ENCODE measurements at places on chromosomes 5 and 9.

GRCh38 chr5:106376522-106376921, 1294.2 kb downstream of the EFNA5 start:
- no peak for DNase-seq

DNA sequence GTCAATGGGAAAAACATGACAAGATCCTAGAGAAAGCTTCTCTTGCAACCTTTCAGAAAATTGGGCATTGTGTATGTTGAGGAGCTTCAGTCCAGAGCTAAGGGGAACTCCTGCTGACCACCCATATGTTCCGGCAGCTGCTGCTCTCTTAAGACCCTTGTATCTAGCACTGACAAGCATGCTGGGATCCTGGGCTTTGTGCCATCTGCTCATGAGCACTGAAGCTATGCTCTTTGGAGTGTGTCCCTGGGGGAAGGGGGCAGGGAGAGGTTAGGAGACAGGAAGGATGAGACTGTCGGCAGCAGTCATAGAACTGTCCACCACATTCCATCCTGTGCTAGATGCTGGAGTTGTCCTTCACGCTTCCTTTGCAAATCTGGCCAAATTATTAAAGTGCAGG, 109.3 kb downstream of the JAKMIP2 start:
- DNase-seq: no peak

DNA sequence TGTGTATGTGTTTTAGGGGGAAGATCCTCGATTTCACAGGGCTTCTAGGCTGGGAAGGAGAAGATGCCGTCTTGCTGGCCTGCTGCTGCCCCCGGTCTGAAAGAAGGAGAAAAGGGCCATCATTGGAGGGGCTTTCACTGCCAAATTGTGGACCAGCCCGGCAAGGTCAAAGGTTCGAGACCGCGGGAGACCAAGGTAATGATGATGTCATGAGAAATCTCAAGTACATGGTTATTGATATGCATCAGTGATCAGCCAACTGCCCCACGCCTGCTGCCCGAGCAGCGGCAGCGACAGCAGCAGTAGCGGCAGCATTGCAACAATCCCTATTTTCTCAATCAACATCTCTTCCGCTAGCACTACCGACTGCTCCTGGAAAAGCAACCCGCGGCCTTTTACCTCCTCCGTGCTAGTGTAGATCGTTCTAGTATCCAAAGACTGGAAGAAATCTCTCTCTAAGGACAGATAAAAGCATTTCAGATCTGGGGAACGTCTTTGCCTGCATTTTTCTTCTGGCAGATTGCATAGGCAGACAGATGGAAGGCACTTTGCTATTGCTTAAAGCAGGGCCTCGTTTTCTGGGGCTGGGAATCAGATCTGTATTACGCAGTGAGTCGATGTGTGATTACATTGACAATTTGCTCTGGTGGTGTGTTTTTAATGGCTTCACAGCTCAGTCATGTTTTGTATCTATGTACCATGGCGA, 215.3 kb downstream of the MEF2C start:
- no peak for DNase-seq

GRCh38 chr9:132409828-132410528, at the start of gene CFAP77:
CFAP77 (plus strand) TSS chr9:132410211; CDS start chr9:132410272, 61 bp downstream.
- DNase-seq: no peak

DNA sequence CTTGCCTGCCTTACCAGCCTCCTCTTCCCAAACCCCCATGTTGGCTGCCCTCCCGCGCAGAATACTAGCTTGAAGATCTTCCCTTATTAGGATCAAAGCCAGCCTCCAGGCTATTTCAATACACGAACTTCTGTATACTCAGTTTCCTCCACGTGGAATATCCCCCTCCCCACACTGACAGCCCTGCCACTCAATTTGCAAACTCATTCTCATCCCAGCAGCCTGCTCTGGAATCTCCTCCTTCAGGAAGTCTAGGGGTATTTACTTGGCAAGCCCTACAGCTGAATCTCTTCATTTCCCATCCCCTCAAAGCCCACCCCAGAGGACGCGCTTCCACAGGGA, 157.0 kb upstream of the SMIM23 start:
- DNase-seq: no peak

DNA sequence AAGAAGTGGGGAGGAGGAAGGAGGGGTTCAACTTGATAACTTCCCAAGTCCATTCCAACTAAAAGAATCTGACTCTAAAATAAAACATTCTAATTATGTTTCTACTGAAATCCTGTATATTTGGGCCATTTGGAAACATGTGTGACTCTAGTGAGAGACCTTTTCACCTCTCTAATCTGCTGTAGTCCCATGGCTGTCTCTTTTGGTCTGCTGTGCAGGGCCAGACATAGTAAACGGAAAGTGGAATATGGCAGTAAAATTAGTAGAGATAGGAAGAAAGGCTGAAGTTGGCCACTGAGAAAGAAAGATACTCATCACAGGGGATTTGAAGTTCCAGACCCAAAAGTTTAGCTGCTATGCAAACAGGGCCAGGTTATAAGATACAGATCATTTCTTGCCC, 15.9 kb downstream of the RFX3 start:
- DNase-seq: no peak

DNA sequence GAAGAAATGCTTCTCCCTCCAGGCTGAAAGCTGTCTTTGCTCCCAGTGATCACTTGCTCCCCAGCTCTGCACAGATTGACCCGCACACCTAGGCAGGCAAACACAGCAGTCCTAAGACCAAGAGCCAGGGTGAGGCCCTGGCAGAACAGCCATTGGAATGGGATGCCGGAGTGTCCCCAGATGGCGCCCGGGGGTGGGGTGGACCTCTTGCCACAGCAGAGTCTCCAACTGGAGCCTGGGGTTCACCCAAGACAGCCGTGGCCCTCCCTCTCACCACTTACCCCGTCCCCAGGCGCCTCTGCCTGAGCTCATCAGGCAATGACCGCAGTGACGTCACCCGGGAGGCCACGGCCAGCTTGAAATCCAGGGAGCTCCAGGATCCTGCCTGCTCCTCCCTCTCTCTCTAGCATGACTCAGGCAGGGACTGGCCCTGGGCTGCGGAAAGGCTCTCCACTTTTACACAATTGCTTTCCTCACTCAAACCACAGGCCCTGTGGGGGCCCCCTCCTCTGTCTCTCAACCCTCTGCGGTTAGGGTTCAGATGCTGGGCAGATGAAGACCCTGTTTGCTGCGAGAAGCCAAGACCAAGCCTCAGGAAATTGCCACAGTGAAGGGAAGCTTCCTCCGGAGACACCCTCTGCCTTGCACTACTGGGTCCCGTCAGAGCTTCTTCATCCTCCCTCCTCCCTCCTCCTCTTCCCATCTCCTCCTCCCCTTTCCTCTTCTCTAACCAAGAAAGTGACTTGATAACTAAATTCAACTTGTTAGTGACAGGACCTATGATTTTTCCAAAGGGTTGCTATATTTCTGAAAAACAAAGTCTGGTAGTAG, 24.3 kb upstream of the PTGES start:
- peak; percentile 60 for DNase-seq

GRCh38 chr9:2127486-2127885, 112.3 kb downstream of the SMARCA2 start:
- no peak for DNase-seq

DNA sequence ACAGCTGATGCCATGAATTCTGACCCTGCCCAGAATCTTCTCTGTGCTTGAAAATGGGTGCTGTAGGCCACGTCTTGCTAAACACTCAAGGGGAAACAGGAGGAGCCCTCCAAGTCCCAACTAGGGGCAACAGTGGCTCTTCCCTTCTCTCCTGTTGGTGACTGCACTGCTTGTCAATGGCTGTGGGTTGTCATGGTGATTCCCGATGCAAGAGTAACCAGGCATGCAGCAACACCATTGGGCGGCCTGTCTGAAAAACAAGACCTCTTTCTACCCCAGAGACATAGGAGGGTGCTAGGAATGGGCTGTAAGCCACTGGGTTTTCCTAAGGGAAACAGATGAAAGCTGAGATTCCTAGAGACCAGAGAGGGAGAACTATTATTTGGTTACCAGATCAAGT, 201.7 kb upstream of the PANK3 start:
- no peak for DNase-seq

GRCh38 chr9:34171753-34172535, 6.9 kb upstream of the UBAP1 start:
- no peak for DNase-seq

DNA sequence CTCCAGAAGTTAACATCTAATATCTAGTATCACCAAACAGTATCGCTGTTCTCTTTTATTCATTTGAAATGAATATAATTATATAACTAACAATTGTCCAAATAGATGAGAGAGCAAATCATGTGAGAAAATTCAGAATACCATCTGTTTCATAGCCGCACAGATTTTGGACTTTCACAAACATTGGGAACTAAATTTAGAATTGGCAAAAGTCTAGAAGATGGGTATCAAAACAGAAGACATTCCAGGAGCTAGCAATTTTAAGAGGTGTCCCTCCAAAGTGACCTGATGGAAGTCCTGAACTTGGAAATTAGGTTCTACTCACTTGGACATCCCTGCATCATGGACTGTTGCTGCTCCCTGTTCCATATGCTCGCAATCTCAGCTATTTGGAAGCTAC, 57.0 kb upstream of the FSD1L start:
- no peak for DNase-seq

DNA sequence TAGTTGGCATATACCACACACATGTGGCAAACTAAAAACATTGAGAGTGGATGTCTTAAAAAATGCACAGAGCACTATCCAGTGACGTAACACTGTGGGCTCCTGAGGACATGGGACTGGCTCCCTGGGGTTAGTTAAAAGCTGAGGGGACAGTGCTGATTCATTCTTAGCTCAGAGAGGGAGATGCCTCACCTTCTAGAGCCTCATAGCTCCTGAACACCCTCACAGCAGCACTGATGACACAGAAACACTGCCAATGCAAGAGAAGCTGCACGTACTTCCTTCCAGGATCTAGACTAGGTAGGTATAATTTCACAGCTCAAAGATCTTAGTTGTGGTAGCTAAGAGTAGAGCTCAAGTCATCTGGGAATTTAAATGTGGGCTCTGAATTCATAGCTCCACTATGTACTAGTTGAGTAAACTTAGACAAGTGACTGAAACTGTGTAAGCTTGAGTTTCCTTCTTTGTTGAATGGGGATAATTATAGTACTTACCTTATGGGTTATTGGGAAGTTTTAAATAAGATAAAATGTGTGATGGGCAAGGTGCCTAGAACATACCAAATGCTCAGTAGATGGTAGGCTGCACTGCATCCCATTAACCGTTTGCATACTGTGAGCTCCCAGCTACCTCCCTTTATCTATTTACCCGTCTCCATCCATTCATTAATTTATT, 279.9 kb downstream of the ASTN2 start:
- DNase-seq: no peak

- no peak for DNase-seq
Measured at GRCh38 chr9:105975886-105976645, 281.7 kb downstream of the TMEM38B start.

GRCh38 chr5:175658299-175659145, 651 bp downstream of the HRH2 start:
- DNase-seq: no peak

- no peak for DNase-seq
Measured at GRCh38 chr5:147404706-147405105, 105.2 kb downstream of the DPYSL3 start.

DNA sequence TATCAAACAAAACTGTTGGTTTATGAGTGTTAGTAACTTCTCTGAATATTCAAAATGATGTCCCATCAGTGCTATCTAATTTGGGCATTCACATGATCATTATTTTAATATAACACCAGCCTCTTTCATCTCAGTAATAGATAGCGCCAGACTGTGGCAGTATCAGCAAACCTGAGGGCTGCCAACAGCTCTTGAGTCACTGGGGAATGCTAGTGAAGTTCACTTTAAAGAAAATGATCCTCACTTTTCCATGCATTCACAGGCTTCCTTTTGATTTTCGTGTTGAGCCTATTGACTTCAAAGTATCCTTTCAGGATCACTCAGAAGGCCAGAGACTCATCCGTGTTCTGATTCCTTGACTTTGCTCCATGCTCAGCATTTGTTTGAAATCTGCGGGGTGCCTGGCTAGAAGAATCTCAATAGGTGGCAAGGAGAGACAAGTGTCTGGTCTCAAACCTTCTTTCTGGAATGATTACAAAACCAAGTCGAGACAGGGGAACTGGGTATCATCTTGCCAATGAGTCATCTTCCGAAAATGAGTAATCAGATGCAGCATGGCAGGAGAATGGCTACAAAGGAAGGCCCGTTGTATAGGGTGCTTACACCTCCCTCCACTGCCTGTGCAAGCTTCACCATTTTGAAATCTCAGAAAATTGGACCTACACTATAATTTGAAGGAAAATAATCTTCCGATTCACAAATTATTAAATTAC, 509.1 kb downstream of the RASEF start:
- no peak for DNase-seq

GRCh38 chr5:106459541-106459940, 1211.2 kb downstream of the EFNA5 start:
- DNase-seq: no peak

- DNase-seq: no peak
Measured at GRCh38 chr9:91407580-91408318, 15.9 kb downstream of the NFIL3 start.

DNA sequence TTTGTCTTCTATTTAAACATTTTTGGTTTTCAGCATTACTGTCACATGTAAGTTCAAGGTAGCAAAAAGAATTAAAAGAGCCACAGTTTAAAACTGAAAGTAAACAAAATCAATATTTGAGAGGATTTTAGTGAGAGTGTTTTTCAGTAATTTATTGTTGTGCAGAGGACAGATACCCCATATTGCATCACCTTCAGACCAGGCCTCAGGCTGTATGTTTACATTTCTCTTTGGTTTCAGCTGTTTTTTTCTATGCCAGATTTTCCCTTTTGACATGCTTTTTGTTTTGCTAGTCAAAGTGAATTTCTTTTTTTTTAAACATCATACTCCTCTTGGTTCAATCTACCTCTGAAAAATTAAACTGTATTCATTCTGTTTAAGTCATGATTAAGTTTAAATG, 47.2 kb downstream of the MAST4 start:
- no peak for DNase-seq

DNA sequence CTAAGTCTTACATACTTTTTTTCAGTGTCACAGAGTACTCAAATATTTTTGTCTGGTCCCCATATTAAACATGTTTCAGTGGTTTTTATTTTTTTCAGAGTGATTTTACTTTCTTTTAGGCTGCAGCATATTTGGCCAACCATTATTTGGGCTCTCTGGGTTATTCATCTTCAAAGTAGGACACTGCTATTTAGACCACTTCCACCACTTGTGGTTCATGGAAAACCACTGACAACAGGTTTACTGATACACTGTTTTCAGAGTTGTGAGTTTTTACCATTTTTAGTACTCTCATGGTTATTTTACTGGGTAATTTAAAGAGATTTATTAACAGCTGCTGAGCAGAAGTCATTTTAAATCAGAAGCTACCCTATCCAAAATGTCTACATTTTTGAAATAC, 437.6 kb downstream of the KIAA0825 start:
- DNase-seq: no peak
